ENCODE measurements at places on chromosomes 5 and 9. TPM values are rescaled to one million over a fixed set of nuclear protein-coding genes. Genes with fewer than 3 reads are reported as not detected.

Gene OTULINL
- total RNA-seq: 9.4 TPM

Gene FAM169A
- total RNA-seq: 2.6 TPM

Gene ARHGEF39
- total RNA-seq: 10.8 TPM

Gene STKLD1
- 0.33 TPM for total RNA-seq

Gene DIPK1B
- 1.5 TPM for total RNA-seq

Gene GOLM1
- total RNA-seq: 5.5 TPM

Gene PTPRD
- total RNA-seq: not detected

Gene NFIL3
- total RNA-seq: 127 TPM

Gene SLC6A7
- total RNA-seq: not detected

Gene RANBP3L
- not detected for total RNA-seq

Gene SARDH
- 0.54 TPM for total RNA-seq

Gene DOCK2
- 215 TPM for total RNA-seq
